A549 treated with DMSO at 1 μM for 4 hours (cell line): ENCODE measurements at places on chromosomes 5 and 9. TPM values are rescaled to one million over a fixed set of nuclear protein-coding genes. Genes with fewer than 3 reads are reported as not detected.

The C9 gene
- not detected in 5 replicates for total RNA-seq

The ROR2 gene
- total RNA-seq, result 1.0 to 1.9 TPM (median 1.5 TPM) in 5 replicates

The GLRX gene
- 43.9 to 74.3 TPM (median 52.1 TPM) in 5 replicates for total RNA-seq

The DHX29 gene
- total RNA-seq, result 21.5 to 28.4 TPM (median 25.8 TPM) in 5 replicates

The ECSCR gene
- total RNA-seq, result not detected in 5 replicates

The DPP7 gene
- total RNA-seq, result 73.1 to 121 TPM (median 107 TPM) in 5 replicates

The GABRA1 gene
- not detected in 5 replicates for total RNA-seq

The ROPN1L gene
- 1.00 to 2.9 TPM (median 2.1 TPM) in 5 replicates for total RNA-seq

The PAEP gene
- 0.13 to 0.46 TPM (median 0.20 TPM) in 3 of 5 replicates, not detected in the others for total RNA-seq

The ARSI gene
- total RNA-seq, result 41.1 to 52.9 TPM (median 45.5 TPM) in 5 replicates

The SLC34A1 gene
- 0.04 TPM in 1 of 5 replicates, not detected in the others for total RNA-seq

The TMC1 gene
- total RNA-seq, result 0.05 to 0.19 TPM in 2 of 5 replicates, not detected in the others

The GPX3 gene
- 14.7 to 20.6 TPM (median 17.6 TPM) in 5 replicates for total RNA-seq

The MEGF10 gene
- total RNA-seq, result not detected in 5 replicates

The IL4 gene
- not detected in 5 replicates for total RNA-seq

The DDX4 gene
- total RNA-seq, result not detected in 5 replicates

The LHX3 gene
- 0.05 to 0.13 TPM (median 0.09 TPM) in 5 replicates for total RNA-seq

The PCDHA12 gene
- total RNA-seq, result 2.7 to 3.1 TPM (median 2.9 TPM) in 5 replicates

The GOLGA2 gene
- 43.4 to 51.4 TPM (median 49.5 TPM) in 5 replicates for total RNA-seq

The PCDHGA10 gene
- 0.03 TPM in 1 of 5 replicates, not detected in the others for total RNA-seq

The PCDHB3 gene
- 0.04 to 0.05 TPM in 2 of 5 replicates, not detected in the others for total RNA-seq
